ENCODE measurements at places on chromosomes 3 and 15. TPM values are rescaled to one million over a fixed set of nuclear protein-coding genes. Genes with fewer than 3 reads are reported as not detected.

Gene TMC3
- total RNA-seq: 0.32 TPM

Gene ZNF619
- 2.9 TPM for total RNA-seq

Gene RTP3
- not detected for total RNA-seq

Gene PLCH1
- not detected for total RNA-seq

Gene ACAD11
- total RNA-seq: 9.7 TPM

Gene WWTR1
- total RNA-seq: 44.2 TPM

Gene PLSCR5
- not detected for total RNA-seq

Gene GOLGA8Q
- total RNA-seq: not detected

Gene THBS1
- total RNA-seq: 3,340 TPM

Gene ZNF80
- total RNA-seq: not detected

Gene MYEF2
- 8.3 TPM for total RNA-seq

Gene ABI3BP
- total RNA-seq: 8.7 TPM

Gene MTFMT
- 19.0 TPM for total RNA-seq

Gene GUCA1C
- total RNA-seq: not detected

All from cardiac atrium fibroblast (primary cell).